ENCODE measurements at places on chromosomes 5 and 9.

DNA sequence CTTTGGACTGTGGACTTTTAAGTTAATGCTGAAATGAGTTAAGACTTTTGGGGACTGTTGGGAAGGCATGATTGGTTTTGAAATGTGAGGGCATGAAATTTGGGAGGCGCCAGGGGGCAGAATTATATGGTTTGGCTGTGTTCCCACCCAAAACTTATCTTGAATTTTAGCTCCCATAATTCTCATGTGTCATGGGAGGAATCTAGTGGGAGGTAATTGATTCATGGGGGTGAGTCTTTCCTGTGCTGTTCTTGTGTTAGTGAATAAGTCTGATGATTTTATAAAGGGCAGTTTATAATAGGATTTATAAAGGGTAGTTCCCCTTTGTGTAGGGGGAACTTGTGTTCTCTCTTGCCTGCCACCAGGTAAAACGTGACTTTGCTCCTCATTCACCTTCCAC lies 235.5 kb upstream of the CDH18 start:
- no peak for DNase-seq

DNA sequence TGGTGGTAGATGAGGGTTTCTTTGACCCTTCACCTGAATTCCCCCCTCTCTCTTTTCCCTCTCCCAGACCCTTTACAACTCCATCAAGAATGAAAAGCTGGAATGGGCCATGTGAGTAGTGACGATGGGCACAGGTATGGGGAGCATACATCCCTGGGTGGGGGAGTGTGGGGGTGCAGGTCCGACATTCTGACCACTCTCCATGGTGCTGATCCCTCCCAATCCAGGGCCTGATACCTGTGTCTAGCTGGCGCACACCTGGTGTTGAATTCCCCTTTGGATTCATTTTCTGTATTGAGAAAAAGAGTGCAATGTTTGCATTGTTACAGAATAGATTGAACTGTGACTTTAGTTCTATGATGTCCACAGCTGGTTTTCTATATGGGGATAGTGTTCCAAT lies 40.0 kb downstream of the PSD2 start:
- no peak for DNase-seq

DNA sequence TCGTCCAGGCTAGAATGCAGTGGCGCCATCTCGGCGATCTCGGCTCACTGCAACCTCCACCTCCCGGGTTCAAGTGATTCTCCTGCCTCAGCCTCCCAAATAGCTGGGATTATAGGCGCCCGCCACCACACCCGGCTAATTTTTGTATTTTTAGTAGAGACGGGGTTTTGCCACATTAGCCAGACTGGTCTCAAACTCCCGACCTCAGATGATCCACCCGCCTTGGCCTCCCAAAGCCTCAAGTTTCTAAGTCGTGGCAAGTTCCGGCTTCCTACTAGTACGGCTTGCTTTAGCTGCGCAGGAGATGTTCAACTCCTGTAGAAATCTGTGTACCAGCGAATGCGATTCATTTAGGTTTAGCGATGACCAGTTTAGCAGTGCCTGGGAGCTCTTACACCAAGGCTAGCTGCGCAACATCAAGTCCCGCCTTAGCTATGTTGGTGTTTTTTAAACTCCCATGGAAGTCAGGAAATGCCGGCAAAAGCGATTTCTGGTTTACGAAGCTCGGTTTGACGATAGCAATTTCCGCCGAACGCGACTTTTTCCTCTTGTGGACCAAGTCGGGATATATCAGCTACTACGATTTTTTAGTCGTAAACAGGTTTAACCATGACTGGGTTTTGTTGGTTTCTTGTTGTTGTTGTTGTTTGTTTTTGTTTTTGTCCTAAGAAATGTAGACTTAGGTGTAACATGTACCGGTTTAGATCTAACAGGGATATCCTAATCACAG lies 46.4 kb downstream of the ANXA2R start:
- no peak for DNase-seq

GRCh38 chr5:72394688-72395087 lies 74.5 kb downstream of the PTCD2 start:
- no peak for DNase-seq

DNA sequence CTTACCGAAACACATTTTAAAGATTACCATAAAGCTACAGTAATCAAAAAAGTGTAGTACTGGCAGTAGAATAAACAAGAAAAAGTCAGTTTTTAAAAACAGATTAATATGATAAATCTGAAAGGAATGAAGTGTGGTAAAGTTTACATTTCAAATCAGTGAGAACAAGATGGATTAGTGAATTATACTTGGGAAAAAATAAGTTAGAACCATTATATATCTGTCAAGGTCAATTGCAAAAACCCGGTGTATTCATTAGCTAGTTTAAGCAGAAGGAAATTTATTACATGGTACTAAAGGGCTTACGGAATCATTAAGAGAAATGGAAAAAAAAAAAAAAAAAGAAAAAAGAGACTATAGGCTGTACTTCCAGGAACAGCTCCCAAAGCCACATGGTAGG lies 164.3 kb downstream of the MUSK start:
- DNase-seq: no peak

GRCh38 chr9:135152614-135153334 lies 65.3 kb downstream of the OLFM1 start:
- DNase-seq: no peak

GRCh38 chr9:7338586-7339281 lies 460.8 kb downstream of the DMAC1 start:
- no peak for DNase-seq

DNA sequence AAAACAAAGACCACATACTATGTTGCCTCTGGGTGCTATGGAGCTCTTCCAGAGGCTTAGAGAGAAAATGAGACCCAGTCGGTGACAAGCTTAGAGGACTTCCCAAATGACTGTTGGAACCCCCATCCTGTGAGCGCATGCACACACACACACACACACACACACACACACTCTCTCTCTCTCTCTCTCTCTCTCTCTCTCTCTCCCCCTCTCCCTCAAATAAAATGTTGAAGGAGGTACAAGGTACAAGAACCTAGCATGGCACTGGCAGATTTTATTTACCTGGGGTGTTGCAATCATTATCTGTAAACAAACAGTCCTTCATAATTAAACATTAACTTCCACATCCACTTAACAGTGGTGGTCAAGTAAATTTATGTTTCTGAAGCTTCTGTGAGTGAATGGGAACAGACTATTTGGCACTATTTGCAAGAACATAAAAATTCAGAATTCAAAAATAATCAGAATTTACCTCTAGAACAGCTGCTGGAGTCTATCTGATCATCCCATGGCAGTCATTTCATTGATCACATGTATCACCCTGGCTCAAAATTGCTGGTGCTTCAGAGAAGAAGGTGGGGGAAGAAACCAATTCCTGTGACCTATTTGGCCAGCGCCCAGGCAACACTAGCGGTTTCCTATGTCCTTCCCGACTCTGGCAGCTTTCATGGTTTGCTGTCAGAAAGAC lies 24.9 kb downstream of the TRPM3 start:
- DNase-seq: no peak

DNA sequence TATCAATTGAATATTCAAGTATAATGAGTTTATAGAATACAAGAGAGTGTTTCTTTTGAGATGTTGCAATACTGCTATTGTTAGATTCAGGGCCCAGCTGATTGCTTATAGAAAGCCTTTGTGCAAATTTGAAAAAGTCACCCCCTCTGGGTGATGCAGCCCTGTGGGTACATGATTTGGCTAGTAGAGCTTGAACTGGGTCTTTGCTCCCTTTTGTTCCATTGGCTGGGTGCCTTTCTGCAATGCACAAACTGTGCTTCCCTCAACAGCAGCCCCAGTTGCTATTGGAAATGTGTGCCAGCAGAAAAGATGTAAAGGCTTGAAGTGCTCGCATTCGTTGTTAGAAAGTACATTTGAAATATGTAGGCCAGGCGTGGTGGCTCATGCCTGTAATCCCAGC lies 61.8 kb upstream of the CEMIP2 start:
- DNase-seq: no peak

DNA sequence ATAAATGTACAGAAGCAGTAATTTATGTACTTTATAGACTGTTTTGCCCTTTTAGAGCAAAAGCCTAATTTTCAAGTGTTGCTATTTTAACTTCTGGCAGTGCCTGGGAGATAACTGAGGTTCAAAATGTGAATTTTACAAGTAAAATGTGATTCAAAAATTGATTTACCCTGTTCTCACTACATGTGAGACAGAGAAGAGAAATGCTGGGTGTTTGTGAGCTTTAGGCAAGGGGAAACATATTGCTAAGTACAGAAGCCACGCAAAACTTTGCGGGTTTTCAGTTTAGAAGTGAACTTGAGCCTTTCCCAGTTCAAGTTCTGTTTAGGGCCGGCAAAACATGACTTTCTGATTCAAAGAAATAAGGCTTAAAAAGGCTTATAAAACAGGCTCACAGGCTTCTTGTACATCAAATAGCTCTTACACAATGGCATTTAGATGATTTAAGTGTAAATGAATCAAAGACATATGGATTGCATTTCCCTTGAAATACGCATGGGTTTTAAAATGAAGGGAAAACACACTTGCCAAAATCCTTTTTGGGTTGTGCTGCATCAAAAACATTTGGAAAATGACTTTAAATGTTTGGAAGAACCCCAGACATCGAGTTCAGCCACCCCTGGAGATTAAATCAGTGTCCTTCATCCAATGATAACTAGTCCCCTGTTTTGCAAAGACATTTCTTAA lies 370.8 kb upstream of the MEF2C start:
- no peak for DNase-seq

DNA sequence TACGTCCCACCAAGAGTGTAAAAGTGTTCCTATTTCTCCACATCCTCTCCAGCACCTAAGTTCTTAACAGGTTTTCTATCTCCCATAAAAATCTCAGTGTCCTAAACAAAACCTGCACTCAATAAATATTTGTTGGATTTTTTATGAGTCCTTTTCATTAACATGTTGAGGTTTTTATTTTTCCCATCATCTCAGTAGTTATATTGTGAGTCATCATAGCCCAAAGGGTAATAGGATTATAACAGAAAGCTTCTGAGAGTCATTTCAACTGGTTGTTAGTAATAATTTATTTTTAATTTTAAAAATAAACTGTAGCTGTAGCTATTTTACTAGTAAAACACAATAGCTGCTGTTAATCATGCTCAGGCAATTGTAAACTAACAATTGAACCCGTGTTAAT lies 331.6 kb upstream of the SLC30A5 start:
- DNase-seq: no peak

- no peak for DNase-seq
Observed at GRCh38 chr9:79674052-79674777, 102.5 kb downstream of the TLE4 start.

DNA sequence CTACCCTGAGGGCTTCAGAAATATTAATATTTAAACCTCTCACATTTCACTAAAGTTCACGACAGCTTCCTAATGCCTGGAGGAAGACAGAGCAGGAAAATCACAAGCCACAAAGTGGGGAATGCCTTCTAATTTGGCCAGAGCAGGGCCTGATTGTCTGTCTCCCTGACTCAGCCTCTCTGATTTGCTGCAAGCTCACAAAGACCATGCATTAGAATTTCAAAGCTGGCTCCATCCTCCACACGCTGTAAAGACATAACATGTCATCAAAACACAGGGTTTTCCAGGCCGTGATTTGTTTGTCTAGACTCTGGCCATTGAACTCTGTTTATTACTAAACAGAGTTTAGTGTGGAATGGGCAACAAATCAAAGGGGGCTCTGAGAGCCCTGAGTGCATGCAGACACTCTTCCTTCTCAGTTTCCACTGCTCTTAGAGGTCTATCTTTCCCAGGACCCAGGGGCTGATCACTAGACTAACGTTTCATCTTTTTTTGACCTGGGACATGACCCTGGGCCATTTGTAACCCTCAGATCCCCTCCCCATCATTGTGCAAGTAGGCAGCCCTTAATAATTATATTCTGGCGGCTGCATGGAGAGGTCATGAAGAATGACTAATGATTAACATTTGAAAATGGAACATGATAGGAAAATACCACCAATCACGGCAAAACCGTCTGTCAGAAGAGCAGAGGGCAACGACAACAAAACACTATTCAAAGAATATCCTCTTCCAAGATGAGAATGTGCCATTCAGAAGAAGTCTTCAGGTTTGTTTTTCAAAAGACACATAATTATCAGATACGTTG lies 140.2 kb downstream of the ENC1 start:
- no peak for DNase-seq

All from activated naive CD4-positive, alpha-beta T cell (primary cell).